CD8-positive, alpha-beta T cell (primary cell): ENCODE measurements at places on chromosomes 13 and 19.
A peak's percentile ranks its signal among the peaks of the same experiment; 100 is the strongest.

DNA sequence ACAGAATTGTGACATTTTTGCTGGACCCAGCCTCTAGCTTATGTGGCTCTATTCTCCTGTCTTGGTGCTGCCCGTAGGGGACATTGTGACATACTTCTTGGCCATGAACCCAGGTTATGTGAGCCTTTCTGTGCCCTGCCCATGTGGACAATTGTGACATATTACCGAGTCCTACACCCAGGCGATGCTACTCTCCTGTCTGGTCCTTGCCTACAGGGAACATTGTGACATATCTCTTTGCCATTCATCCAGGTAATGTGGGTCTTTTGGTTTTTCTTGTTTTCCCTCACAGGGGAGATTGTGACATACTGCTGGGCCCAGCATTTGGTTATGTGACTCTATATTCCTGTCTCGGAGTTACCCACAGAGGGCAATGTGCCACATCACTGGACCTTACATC lies 71.5 kb upstream of the ZNF43 start:
- no peak for DNase-seq

- no peak for DNase-seq
Observed at GRCh38 chr19:10862561-10863106, 8.7 kb upstream of the CARM1 start.

- no peak for DNase-seq
Observed at GRCh38 chr13:98515818-98516465, 61.0 kb downstream of the STK24 start.

GRCh38 chr19:31355665-31356289 lies 6.5 kb upstream of the TSHZ3 start:
- DNase-seq = no peak

GRCh38 chr19:13408889-13409518 lies 97.3 kb downstream of the CACNA1A start:
- no peak for DNase-seq

DNA sequence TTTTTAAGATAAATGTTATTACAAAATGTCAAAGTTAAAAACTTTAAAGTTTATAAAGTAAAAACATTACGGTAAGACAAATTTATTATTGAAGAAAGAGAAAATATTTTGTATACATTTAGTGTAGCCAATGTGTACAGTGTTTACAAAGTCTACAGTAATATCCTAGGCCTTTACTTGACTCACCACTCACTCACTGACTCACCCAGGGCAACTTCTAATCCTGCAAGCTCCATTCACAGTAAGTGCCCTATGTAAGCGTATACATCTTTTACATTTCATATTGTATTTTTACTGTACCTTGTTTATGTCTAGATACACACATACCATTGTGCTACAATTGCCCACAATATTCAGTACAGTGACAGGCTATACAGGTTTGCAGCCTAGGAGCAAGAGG lies 448.2 kb downstream of the KCTD12 start:
- no peak for DNase-seq

- DNase-seq = no peak
Observed at GRCh38 chr19:42487032-42487797, 41.1 kb downstream of the CEACAM1 start.

DNA sequence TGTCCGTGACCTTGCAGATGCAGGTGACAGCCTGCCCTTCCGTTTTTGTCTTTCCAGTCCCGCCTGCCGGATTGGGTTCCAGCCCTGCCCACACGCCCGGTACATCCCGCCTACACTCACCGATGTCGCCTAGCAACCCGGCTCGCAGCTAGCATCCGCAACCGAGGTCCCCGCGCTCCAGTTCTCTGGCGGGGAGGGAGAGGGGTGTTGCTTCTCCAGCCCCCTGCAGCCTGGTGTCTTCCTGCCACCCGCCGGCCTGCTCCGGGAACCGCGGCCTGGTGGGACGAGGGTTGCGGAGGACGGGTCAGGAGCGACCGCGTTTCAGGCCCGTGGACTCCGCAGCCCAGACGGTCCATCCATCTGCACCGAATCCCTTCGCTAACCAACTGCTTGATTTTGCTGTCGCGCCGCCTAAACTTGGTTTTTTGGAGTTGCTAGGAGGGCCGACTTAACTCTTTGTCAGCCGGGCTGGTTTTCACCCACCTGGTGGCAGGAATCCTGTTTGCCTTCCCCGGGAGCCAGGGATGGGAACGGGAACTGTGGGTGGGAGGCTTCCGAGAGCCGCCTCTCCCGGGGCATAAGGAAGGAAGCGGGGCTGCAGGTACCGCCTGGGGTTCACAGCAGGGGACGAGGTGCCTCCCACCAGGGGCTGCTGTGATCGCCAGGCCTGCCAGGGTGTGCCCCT lies 15.4 kb upstream of the MATK start:
- peak; percentile 57 for DNase-seq

DNA sequence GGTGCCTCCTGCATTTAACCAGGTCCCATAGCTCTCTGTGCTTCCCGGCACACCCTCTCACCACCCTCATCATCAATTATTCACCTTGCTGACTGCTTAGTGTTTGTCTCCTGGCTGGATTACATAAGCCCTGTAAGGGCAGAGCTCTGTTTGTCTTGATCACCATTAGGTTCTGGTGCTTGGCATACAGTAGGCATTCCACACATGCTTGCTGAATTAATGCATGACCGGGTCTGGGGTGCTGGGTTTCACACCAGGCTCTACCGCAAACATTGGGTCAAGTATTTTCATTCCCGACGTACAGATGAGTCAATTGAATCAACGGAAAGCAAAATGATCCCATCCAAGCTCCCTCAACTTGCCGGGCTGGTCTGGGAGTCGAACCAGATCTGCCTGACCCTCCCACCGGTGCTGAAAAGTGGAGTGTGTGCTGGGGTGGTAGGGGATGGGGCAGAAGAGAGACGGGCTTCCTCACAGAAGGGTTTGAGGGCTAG lies 28.5 kb downstream of the VAV1 start:
- no peak for DNase-seq

GRCh38 chr19:4754248-4754647 lies 30.6 kb upstream of the DPP9 start:
- no peak for DNase-seq

DNA sequence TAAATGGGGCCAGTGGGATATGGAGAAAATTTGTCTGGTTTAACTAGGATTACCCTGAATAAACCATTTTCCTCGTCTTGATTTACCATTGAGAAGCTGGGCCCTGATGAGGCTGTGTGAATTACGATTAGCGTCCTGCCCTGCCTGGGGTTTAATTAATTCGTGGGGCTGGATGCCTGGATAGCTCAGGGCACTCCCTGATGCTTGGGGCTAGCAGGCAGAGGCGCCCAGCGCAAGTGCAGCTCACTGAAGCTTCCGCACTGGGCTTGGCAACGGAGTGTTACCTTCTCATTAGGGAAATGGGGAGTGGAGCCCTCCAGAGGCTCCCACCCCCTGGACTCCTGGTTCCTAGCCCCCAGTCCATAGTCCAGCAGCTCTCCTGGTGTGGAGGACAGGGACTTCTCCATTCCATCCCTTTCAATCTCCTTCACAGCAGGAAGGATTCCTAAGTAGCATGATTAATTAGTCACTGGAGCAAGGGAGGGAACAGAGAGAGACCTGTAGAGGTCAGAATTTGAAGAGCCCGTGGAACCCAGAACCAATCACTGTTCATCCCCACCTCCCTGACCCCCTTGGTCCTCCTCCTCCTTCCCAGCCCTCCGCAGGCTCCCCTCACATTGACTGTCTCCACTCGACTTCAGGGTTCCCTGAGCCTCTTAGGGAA lies 107.2 kb downstream of the UQCRFS1 start:
- no peak for DNase-seq

GRCh38 chr13:63460462-63461090 lies 2044.9 kb upstream of the PCDH20 start:
- no peak for DNase-seq

DNA sequence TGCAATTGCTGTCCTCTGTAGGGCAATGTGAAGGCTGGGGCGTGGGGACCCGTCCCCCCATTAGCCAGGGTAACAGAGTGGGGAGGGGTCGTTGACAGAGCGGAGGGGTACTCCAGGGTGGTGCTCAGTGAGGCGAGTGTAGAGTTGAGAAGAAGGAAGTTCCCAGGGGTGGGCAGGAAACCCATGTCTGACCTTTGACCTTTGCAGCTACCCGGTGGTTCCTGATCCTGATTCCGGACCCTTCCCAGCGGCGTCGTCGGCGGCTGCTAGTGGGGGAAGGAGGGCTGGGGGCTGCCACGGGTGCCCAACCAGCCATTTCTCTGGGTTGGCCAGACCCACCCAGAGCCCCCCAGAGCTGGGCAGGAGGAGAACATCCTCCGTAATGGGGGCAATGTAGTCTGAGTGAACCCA lies 2.1 kb upstream of the PLVAP start:
- DNase-seq = no peak

DNA sequence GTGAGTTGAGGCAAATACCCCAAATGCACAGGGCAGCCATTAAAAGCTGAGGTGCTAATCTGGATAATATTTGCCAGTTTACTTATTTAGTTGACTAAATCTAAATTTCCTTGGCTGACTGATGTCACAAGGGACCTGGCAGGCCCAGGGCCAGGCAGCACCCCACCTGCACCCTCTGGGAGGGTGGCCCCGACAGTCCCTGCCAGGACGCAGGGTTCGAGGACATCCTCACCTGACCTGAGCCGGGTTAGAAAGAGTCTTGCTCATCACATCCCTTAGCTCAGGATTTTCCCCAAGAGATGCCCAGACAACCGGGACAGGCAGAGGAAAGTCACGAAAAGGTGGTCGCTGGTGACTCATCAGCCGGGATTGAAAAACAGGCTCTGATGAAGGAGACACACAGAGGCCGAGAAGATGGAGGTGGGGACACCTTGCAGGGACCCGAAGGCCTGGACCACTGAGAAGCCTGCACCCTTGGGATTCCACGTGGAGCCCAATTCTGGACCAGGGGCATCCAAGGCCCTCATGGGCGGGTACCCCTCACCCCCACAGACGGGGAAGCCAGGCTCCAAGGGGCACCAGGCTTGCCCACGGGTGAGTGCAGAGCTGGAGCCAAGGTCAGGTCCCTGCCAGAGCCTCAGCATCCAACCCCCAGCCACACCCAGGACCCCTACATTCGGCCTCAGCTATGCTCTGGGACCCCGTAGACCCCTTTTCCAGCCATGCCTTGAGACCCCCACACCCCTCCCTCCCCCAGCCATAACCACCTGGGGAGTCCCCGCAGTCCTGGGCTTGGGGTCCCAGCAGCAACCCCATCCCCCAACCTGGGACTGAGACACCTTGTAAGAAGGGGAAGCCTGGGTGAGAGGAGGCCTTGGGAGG lies 103.2 kb downstream of the SOX1 start:
- no peak for DNase-seq

DNA sequence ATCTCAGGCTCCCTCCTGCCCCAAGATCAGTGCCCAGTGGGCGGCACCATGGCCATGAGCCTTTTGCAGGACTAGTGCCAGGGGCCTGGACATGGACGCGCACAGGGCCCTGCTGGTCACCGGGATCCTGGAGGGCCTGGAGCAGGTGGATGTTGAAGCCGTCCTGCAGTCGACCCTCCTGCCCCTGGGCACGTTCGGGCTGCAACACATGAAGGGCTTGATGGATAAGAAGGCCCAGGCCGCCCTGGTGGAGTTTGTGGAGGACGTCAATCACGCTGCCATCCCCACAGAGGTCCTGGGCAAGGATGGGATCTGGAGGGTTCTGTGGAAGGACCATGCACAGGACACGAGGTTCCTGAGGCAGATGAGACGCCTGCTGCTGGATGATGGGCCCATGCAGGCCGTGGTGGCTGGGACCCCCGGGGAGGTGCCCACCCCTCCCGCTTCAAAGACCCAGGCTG lies 38.0 kb upstream of the PNMA8B start:
- no peak for DNase-seq

- no peak for DNase-seq
Observed at GRCh38 chr19:33628921-33629825, 7.4 kb downstream of the CHST8 start.

- no peak for DNase-seq
Observed at GRCh38 chr13:98648141-98648540, 71.2 kb upstream of the STK24 start.

DNA sequence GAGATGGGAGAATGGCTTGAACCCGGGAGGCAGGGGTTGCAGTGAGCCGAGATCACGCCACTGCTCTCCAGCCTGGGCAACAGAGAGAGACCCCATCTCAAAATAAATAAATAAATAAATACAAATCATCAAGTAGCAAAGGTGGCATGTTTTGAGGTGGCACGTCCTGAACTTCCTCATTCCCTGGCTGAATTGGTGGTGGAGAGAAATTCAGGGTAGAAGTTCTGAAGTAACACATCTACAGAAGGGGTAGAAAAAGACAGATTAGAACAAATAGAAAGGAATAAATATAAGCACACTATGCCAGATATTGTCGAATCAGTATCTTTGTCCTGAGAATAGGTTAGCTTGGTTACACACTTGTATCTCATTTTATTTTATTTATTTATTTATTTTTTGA lies 6.3 kb downstream of the IFI30 start:
- DNase-seq = no peak

GRCh38 chr19:1132552-1133383 lies 29.0 kb downstream of the GPX4 start:
- peak; percentile 38 for DNase-seq

DNA sequence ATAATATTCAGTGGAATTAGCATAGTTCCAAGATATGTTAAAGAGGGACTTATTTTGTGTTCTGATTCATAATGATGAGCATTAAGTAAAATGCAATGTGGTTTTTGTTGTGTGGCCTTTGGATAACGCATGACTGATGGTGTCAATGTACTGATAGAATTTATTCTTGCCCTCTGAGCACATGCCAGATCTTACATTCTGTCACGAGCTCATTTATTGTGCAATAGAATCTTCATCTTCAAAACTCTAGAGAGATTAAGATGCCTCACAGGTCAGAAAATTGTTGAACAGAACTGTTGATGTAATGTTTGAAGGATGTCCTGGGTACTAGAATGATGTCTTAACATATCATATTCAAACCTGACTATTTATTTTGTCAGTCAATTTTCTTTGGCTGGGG lies 148.0 kb upstream of the HTR2A start:
- no peak for DNase-seq

GRCh38 chr13:44932850-44933251 lies 56.4 kb downstream of the NUFIP1 start:
- DNase-seq = no peak

DNA sequence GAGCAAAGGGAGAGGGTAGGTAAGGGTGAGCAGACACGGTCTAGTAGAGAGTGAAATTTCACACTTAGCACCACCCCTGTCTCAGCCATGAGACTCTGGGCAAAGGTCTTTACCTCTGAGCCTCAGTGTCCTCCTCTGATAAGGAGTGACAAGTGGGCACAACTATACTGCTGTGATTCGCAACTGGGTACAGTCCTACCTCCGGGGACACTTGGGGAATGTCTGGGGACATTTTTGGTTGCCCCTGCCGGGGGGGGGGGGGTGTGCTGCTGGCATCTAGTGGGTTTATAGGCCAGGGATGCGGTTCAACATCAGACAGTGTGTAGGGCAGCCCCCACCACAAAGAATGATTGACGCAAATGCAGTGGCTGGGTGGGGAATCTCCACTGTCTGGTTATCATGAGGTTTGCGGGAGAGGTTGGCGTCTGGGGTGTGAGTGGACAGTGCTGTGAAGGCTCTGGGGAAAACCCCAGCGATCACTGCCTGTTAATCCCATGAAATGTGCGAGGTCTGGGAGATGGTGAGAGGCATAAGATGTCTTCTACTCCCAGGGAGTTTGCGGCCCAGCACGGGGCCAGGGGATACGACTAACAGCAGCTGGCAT lies 4.3 kb downstream of the NACC1 start:
- DNase-seq = no peak
